ENCODE measurements at places on chromosomes 11 and 22.

DNA sequence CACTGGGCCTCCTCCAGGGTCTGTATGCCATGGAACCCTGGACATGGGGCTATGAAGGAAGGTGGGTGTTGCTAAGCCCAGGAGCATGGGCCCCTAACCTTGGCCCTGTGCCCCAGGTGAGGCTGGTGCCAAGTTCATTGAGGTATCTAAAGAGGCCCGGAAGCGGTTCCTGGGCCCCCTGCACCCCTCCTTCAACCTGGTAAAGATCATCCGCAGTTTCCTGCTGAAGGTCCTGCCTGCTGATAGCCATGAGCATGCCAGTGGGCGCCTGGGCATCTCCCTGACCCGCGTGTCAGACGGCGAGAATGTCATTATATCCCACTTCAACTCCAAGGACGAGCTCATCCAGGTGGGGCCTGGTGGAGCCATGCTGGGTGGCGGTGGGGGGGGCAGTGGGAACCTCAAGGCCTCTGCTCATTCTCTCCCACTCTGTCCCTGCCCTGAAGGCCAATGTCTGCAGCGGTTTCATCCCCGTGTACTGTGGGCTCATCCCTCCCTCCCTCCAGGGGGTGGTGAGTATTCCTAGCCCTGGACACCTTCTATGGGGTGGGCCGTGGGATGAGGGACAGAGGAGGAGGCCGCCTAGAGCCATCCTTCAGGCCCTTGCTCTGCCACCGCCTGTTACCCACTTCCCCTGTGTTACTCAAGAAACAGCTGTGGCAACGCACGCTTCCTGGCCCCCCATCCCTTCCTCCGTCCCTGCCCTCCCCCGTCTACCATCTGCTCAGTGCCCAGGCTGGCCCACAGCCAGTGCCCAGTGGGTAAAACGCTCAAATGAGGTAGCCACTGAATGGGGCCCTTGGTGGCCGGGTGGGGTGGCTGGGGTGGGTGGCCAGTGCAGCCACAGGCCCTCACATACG, 3.0 kb downstream of the PNPLA2 start:
- no peak for DNase-seq

- no peak for DNase-seq
Observed at GRCh38 chr11:19576054-19576453, 136.6 kb upstream of the NAV2 start.

DNA sequence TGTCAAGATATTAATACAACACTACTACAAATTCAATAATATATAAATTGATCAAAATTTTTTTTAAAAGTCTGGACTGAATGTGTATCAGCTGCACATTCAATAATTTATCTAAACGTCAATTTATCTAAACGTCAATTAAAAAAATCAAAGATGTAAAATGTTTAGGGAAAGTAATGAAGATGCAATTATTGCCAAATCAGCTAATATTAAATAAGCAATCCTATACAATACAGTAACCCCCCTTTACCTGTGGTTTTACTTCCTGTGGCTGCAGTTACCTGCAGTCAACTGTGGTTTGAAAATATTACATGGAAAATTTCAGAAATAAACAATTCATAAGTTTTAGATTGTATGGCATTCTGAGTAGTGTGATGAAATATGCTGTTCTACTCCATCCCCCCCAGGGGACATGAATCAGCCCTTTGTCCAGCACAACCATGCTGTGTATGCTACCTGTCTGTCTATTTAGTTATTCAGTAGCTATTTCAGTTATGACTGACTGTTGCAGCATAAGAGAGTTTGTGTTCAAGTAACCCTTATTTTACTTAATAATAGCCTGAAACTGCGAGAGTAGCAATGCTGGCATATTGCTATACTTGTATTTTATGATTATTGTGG, 72.2 kb downstream of the CWF19L2 start:
- DNase-seq: no peak

- DNase-seq: no peak
Observed at GRCh38 chr11:34650528-34650927, 29.6 kb downstream of the EHF start.

- no peak for DNase-seq
Observed at GRCh38 chr11:76067099-76067498, 139.2 kb downstream of the WNT11 start.

GRCh38 chr11:72239849-72240460, 4.0 kb downstream of the PHOX2A start:
- DNase-seq: peak; percentile 54

- DNase-seq: peak; percentile 60
Observed at GRCh38 chr22:26367402-26368245, 61.4 kb upstream of the ASPHD2 start.

GRCh38 chr11:117009905-117010605, 88.2 kb downstream of the SIK3 start:
- no peak for DNase-seq

DNA sequence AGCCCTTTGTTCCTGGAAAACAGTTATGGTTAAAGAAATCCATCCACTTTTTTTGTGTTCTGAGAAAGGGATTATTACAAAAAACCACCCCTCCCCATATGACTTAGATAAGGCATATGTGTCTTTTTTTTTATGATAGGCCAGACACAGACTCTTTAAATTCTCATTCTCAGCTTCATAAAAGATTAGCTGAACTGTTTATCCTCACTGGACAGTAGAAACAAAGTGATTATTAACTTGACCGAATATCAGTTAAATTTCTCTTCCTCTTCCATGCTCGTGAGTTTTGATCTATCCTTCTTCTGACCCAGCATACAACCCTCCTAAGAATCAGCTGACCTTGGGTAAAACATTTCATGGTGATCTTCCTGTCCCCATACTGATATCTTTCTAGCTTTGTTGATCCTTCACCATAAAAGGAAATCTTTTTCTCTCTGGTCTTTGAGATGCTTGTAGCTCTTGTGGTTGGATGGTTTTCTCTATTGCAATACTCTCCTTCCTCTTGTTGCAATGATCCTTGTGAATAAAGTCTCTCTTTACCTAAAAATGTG, 26.2 kb downstream of the OR2AG2 start:
- DNase-seq: no peak

GRCh38 chr22:46579751-46580449, 40.3 kb upstream of the GRAMD4 start:
- DNase-seq: no peak

GRCh38 chr22:36208162-36208765, 6.7 kb upstream of the APOL4 start:
- no peak for DNase-seq

DNA sequence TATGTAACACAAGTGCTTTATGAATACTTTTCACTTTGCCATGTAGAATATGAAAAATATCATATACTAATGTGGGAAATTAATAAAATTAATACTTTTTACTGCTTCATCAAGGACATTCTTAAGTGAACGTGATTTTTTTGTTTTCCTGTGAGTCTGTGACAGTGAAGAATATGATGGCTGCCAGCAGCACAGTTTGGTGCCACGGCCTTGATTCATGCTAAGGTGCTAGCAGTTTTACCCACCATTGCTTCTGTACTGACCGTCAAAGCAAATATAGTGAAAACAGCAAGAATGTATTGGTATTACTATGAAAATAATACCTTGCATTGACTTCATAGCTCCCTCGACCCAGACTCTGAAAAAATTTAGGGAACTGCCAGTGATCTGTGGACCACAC, 79.7 kb downstream of the APOL5 start:
- DNase-seq: no peak

GRCh38 chr22:50683086-50683993, 10.7 kb downstream of the SHANK3 start:
- no peak for DNase-seq

GRCh38 chr11:70618431-70619101, 220.2 kb downstream of the CTTN start:
- no peak for DNase-seq

DNA sequence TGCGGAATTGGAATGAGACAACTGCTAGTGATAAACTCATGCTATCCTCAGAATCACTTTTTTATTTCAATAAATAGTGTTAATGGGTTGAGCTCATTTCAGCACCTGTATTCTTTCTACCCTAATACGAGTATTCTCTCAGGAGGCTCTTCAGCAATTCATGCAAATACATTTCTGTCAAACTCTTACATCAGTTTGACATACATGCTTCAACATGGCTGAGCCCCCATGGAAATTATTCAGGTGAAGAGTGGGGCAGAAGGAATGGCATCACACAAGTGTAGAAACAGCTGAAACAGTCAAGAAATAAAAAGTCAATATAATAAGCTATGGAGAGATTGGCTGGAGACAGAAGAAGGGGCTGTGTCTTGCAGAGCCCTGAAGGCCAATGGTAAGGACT, 77.8 kb upstream of the SNX19 start:
- no peak for DNase-seq

DNA sequence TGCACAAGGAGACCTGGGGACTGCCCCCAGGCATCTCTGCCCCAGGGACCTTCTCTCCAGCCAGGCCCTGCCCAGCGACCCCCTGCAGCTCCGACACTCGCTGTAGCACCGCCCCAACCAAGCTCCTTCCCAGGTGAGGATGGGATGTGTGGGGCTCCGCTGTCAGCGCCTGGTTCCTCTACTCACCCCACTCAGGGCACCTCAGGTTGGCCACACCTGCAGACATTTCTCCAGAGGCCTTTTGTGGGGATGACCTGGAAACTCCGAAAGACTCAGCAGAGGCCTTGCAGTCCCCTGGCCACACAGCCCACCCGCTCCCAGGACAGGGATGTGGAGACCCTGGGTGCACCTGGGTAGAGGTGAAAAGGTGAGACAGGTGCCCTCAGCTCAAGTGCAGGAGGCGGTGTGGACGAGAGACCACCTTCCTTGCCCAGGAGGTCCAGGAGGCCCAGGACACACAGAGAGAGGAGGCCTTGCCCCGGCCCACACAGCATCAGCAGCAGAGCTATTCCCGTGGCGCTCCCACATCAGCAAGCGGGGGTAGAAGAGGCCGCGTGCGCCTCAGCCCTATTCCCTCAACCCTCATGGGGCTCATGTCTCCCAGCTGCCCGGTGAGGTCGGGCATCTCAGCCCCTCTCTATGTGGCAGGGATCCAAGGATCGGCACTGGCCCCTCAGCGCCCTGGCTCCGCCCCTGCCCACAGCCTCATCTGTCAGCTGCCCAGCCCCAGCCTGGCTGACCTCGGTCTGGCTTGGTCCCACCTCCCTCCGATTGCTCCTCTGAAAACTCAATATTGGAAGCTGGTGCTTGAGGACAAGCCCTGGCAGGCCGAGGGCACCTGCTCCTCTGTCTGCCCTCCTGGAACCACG, 20.9 kb downstream of the TRPM5 start:
- no peak for DNase-seq

- DNase-seq: peak; percentile 17
Observed at GRCh38 chr11:27485930-27486773, 13.6 kb upstream of the LGR4 start.

DNA sequence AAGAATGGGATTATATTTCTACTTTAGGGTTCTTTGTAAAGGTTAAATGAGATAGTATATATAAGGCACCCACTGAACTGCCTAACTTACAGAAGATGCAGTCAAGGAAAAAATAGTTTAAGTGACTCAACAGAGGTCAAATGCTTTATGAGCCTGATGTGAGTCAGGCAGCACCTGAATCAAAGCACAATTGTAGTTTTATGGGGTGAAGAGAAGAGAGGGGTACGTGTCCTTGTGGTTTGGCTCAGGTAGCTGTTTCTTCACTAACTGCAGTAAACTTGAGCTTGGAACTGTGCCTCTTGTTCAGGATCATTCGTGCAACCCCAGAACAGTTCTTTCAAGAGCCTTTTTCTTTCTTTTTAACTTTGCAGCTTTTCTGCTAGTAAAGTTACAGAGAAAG, 125.2 kb upstream of the SPON1 start:
- DNase-seq: no peak

DNA sequence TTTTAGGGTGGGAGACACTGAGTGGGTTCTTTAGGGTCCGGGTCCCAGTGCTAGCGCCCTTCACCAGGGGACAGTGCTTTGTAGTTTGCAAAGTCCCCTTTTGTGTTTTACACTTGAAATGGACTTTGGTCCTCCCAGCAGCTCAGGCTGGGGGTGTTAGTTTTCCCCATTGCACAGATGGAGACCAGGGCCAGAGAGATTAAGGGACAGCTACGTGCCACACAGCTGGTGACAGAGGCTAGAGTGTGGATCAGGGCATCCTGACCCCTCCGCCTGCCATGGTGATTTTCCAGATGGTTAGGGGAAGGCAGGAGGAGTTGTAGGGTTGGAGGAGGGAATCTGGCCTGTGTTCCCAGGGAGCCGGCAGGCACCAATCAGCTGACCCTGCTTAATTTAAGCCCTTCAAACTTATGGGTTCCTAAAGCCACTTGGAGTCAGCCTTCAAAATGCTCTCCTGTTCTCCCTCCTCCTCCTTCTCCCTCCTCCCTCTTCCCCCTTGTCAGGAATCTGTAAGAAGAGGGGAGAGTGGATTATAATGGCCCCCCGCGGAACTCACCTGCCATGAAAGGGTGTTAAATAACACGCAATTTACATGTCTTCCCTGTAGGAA, 22.5 kb upstream of the MPPED1 start:
- no peak for DNase-seq
